ENCODE measurements at places on chromosomes 1 and 21.

DNA sequence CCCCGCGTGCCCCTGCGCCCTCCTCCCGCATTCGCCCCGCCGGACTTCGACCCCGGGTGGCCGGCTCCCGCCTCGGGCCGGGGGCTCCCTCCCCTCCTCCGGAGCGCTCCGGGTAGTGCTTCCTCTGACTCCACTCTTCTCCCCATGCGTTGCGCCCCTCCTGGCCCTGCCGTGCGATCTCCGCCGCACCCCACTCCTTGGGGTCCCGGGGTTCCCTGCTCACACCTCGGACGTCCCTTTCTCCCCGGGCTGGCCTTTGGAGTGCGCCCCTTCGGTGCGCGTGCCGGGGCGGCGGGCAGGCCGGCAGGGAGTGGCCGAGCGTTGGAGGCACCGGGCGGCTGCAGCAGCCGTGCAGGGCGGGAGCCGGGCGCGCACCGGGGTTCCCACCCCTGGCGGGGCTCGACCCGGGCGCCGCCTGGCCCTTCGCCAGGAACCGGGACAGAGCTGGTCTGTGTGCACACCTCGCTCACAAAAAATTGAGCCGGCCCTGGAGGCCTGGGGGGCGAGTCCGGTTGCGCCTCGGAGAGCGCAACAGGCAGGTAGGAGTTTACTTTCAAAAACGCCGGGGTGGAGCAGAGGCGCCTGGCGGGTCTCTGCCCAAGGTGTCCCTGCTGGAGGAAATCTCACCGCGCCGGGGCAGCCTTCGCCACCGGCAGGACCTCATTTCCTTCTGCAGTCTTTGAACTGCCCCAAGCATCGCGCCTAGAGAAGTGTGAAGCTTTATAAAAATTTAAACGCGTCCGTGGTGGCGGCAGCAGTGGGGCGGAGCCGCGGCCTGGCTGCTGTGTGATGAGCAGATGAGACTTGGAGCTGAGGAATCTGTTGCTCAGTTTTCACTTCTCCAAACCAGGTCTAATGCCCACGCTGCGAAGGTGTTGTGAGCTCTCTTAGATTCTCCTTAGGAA lies 650 bp downstream of the VANGL1 start:
- DNase-seq: no peak

DNA sequence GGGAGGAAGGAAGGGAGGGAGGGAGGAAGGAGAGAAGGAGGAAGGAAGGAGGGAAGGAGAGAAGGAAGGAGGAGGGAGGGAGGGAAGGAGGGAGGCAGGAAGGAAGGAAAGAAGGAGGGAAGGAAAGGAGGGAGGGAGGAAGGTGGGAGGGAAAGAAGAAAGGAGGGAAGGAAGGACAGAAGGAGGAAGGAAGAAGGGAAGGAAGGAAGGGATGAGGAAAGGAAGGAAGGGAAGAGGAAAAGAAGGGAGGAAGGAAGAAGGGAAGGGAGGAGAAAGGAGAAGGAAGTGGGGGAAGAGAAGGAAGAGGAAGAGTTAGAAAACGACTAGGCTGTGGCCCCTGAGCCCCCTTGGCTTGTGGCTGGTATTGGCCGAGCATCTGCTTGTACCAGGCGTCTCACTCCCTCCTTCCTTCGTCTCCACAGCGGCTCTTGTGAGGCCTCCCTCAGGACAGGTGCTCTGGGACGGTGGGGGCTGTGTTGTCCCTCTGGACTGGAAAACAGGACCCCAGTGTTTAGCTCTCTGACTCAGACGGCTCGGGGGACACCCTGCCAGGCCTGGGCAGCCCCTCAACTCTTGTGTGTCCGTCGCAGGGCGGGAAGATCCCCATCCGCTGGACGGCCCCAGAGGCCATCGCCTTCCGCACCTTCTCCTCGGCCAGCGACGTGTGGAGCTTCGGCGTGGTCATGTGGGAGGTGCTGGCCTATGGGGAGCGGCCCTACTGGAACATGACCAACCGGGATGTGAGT lies 36.2 kb upstream of the C1QA start:
- DNase-seq: no peak

- no peak for DNase-seq
These were observed 36.1 kb downstream of the KANK4 start for GRCh38 chr1:62282909-62283755.

DNA sequence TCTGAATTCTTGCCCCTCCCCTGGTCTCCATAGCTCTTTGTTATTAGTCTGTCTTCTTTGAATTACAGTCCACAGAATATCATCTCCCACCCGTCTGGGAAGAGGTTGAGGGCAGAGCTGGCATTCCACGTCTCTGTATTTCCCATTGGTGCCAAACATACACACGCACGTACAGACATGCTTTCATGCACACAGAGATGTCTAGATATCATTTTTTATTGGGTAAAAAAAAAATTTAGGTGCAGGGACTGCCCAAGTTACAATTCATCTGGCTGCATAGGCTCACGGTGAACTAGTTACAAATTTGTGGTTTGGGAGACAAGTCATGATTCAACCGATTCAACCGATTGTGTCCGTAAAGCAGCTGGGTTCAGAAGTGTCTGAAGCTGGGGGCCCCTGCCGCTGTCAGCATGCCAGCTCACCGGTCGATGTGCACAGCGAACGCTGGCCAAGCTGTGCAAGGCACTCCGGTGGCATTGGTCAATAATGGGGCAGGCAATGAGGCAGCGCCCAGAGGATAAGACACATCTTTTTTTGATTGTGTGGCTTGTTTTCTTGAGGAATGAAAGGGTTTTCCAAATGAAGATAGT lies 73.7 kb downstream of the KCNN3 start:
- DNase-seq: no peak

DNA sequence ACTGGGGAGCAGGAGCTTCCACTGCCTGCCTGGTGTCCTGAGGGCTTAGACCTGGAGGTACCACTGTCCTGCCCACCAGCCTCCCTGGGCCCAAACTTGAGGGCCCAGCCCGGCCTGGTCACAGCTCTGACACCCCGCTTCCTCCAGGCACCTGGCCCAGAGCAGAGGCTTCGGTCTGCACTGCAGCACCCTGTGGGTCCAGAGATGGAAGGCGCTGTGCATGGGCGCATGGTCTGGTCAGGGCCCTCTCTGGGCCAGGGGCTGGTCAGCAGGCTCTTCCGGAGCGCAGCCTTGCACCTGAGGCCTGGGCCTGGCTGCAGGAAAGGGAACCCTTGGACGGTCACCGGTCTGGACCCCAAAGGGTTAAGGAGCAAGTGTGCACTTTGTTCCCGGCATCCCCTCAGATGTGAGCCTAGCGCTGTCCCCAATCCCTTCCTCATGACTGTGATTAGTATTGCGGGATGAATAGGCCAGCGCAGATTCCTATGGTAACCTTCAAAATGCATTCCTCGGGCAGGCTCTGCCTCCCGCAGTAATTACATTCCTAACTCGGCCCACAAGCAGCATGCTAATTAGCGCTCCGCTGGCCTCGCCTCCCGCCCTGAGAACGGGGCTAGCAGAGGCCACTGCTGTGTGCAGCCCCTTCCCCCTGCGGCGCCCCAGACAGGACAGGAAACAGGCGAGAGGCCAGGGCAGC lies 36.3 kb downstream of the PRDM16 start:
- no peak for DNase-seq
